Renal pelvis (tissue), 12 donors: ENCODE measurements at places on chromosomes 13 and 19. TPM values are rescaled to one million over a fixed set of nuclear protein-coding genes. Genes with fewer than 3 reads are reported as not detected.

DNA sequence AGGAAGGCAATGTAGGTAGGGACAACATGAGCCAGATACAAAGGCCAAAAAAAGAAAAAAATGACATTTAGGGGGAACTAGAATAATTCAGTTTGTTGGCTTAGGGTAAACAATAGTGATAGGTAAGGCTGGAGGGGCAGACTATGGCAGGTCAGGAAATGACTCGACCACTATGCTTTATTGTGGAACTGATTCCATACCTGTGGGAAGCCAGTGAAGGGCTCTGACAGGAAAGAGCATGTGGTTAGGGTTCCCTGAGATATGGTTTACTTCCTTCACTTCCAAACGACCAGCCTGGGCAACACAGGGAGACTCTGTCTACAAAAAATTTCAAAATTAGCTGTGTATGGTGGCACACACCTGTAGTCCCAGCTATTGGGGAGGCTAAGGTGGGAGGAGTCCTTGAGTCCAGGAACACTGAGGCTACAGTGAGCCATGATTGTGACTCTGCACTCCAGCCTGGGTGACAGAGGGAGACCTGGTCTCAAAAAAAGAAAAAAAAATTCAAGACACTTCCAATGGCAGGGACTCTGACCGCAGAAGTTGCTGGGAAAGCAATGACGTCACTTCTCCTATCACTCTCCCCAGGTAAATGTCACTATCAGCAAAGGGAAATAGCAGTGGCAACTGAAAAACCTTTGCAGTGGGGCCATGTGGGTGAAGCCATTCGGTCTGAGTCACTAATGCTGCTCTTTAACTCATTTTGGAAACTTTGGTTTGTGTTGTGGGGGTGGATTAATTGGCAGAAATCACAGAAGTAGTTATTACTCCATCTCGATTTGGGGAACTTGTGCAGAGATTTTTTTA, 192.8 kb upstream of the TSC22D1 start:
- DNase-seq: no peak

DNA sequence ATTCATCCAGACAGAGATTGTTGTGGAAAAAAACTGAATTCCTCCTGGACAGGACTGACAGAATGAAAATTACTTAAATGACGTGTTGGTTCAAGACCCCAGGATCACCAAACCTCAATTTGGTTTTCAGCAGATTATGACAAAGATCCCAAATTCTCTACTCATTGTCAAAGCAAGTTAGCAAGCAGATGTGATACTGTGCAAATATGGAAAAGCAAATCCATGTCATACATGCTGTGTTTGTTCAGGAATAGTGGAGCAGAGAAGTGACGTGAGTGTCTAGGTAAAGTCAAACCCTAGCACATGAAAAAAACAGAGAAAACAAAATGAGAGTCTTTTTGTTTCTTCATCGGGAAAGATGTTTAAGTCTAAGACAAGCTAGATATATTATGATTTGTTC, 169.2 kb upstream of the NBEA start:
- no peak for DNase-seq

DNA sequence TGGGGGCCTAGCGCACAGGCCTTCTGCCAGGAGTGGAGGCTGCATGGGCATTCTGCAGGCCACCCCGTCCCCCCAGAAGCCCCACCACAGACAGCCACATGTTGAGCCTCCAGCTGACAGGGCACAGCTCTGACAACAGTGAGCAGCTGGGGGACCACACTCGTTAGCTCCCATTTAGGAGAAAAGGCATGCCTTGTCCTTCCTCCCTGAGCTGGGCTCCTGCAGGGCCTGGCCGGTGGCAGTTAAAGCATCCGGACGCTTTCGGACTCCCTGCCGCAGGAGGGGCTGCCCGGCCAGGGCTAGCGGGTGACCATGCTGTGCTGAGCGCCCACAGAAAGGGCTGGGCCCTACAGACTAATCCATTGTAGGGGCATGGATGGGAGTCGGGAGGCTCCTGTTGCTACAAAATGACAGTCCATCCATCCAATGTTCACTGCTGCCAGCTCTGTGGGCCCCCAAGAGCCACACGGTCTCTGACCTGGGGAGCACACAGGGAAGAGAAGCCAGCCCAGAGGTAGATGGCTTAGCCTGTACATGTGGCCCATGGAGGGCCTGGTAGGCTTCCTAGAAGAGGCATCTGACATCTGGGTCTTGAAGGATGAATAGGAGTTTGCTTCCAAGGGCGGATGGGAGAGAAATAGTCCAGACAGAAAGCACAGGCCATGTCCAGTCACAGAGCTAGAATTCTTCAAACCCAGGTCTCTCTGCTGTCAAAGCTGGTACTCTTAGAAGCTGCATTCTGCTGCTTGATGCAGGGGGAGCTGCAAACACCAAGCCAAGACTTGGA, 116.5 kb upstream of the VSTM2B start:
- DNase-seq: no peak

DNA sequence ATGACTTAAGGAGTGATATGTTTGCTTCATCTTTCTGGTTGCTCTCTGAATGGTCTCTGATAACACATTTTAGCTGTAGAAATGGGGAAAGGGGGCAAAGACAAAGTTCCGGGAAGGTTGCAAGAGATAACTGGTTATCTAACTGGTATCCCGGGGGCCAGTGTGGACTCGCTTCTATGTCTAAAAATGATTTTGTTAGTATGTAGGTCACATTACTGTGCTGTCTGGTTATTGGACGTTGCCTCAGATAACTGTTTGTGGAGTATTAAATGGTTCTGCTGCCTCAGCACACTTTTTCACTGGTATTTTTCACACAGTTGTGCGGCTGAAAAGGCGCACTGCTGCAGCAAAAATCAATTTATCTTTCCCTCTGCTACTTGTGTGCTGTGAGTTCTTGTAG, 63.0 kb upstream of the ZNF536 start:
- DNase-seq: no peak

DNA sequence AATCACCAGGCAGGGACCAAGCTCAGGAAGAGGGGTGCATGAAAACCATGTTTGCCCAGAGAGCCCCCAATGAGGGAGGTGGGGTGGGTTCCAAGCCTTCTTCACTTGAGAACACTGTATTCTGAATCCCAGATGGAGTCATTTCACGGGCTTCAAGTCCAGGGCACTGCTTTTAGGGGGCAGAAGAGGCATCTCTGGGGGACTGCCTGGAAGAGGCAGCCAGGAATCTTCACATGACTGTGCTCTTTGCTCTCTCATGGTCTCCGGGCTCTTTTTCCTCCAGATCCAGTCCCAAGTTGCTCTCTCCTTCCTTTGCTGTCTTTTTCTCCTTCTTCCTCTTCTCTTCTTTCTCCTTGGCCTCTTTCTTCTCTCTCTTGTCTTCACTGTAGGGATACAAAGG, 5.7 kb downstream of the SMIM24 start:
- no peak for DNase-seq

GRCh38 chr13:40261336-40261735, 405.1 kb downstream of the FOXO1 start:
- DNase-seq: no peak

GRCh38 chr13:112910616-112911280, 58.3 kb upstream of the MCF2L start:
- DNase-seq: no peak

DNA sequence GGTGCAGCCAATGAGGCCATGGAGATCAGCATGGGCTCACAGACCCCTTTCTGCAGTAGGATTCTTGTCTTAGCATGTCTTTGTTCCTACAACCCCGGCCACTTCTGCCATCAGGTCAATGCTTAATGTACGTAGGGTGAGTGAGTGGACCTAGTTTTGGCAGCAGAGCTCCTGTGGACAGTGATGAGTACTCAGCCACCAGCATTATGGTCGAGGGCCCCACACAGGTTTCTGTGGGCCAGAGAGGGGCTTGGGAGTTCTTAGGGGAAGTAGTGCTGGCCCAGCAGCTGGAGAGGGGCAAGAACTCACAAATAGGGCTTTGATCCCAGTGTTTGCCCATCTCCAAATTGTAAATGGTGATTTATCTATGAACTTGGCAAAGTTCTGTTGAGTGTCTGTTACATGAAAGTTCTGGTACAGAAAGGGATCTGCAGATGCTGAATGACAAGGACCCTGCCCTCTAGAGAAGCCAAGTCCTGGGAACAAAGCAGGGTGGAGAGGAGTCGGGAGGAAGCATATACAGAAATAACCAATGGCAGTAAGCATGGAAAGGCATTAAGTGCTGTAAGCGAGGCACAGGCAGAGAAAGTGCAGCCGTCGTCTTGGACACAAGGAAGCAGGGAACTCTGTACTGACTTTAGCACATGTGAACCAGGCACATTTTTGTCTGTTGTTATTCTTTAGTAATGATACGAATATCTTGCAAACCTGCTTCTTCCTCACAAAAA, 185.1 kb downstream of the MTUS2 start:
- DNase-seq: no peak

DNA sequence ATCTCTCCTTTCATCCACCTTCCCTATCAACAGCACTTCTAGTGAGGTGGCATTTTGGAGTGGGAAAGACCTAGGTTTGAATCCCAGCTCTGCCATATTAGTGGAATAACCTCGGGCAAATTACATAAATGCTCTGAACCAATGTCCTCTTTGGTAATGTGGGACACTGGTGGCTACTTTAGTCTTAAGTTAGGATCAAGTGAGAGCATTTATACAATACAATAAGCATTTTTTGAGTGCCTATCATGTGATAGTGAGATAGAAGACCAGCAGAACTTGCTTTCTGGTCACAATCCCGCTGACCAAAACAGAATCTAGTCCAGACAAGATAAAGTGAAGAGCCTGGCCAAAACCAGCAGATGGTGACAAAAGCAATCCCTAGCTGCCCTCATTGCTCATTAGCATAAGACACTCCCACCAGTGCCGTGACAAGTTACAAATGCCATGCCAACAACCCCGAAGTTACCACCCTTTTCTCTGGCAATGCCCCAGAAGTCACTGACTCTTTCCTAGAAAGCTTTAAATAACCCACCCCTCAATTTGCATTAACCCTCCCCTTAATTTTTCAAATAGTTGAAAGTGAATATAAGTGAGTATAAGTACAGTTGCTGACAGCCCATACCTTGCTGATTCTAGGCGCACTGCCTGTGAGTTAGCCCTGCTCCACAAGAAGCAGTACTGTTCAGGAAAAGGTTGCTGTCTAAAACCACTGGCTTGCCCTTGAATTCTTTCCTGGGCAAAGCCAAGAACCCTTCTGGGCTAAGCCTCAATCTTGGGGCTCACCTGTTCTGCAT, 28.9 kb upstream of the KPNA3 start:
- DNase-seq: no peak

DNA sequence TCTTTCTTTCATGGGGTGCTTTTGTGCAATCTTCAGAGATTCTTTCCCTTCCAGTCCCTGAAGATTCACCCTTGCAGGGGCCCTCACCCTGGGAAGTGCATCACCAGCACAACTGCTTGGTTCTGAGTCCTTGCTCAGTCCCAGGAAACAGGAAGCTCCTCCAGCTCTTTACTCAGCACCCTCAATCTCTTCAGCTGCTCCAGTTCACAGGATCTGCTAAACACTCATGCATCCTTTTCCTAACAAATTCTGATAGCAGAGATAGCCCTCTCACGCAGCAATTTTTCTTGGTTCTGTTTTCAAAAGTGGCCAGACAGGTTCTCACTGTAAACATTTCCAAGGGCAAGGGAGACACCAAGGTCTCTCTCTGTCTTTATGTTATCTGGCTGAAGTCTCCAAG, 823.1 kb downstream of the LIG4 start:
- no peak for DNase-seq

DNA sequence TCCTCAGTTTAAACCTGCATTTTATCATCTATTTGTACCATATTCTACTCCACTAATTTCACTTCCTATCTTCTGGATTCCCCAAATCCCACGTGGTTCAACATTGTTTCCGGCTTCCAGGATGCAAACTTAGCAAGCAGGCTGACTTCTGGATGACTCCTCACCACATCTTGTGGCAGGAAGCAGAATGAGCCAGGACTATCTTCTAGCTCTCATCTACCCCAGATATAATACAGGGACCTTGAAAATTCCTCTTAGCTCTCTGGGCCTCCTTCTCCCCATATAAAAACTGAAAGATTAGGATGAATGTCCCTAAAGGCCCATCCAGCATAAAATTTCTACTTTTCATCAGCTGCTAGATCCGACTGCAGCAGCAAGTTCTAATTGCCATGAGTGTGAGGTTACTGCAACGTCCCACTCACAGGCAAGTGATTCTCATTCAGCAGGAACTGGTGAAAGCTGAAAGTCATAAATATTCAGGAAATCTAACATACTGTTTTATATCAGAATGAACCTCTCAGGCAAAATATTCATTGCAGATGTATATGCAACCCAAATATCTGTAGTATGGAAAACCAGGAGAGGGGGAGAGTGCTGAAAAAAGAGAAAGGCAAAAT, 93.4 kb downstream of the KCTD12 start:
- DNase-seq: no peak

- DNase-seq: no peak
Observed at GRCh38 chr13:28301839-28302238, 163.5 kb downstream of the PAN3 start.

- DNase-seq: no peak
Observed at GRCh38 chr13:110261166-110262081, 45.5 kb downstream of the COL4A1 start.

DNA sequence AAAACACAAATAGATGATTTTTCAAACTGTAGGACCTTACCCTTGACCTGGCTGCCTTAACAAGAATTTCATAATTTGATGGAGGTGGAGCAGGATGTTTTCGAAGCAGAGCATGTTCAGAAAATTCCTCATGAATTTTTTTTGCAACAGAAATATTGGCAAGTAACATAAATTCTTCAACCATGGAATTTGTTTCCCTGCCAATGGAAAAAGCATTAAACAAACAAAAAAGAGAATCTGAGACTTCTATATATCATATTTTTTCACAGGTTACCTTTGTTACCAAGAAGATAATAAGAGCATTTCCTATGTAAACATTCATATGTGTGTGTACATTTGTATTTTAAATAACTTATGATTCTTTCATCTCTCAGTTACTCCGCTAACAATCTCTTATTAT, 18.3 kb downstream of the DIS3 start:
- no peak for DNase-seq

DNA sequence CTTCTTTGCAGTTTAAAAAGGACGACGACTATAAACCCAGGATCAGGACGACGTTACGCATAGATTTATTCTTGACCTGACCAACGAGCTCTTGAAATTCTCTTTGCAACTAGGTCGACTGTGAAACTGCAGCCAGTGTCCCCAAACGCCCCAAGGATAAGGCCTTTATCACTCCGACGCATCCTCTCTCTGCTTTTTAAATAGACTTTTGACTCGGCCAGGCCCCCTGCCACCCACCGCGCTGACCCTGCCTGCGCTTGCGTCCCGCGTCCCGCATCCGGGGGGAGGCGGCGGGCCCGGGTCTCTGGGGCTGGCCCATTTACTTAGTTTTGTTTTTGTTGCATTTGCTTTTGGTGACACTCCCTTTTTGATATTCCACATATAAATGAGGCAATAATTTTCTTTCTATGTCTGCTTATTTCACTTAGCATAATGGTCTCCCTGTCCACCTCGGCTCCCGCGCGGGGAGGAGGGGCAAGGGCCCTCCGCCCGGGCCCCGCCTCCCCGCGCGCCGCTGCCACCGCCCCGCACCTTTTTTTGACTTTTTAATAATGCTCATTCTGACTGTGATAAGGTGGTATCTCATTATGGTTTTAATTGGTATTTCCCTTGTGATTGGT, 17.4 kb downstream of the RB1 start:
- DNase-seq: no peak

PSG2 gene
- polyA plus RNA-seq: not detected

ZNF791 gene
- polyA plus RNA-seq: 22.0 TPM

KCNN1 gene
- polyA plus RNA-seq: 5.1 TPM

NCAN gene
- polyA plus RNA-seq: not detected

FFAR2 gene
- 0.41 TPM for polyA plus RNA-seq

SCN1B gene
- 1.0 TPM for polyA plus RNA-seq

ZNF582 gene
- 16.5 TPM for polyA plus RNA-seq

NLRP7 gene
- not detected for polyA plus RNA-seq
